HTR-8/SVneo (cell line): ENCODE measurements at places on chromosomes 4 and X.

DNA sequence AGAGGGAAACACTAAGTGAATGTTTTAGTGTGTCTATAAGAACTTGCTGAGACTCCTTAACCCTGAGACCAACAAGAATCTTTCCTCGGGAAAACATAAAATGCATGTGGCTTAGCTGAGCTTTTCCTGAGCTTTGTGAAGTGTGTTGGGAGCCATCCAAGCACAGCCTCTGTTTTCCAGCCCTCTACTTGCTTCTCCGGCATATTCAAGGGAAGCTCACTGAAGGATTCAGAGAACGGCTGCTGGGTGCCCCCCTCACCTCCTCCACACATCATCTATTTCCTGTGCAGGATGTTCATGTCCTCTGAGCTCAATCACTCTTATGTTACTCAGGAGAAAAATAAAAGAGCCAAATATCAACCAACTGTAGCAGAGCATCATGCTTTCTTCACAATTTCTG lies 492.1 kb downstream of the IL15 start:
- no peak for DNase-seq

DNA sequence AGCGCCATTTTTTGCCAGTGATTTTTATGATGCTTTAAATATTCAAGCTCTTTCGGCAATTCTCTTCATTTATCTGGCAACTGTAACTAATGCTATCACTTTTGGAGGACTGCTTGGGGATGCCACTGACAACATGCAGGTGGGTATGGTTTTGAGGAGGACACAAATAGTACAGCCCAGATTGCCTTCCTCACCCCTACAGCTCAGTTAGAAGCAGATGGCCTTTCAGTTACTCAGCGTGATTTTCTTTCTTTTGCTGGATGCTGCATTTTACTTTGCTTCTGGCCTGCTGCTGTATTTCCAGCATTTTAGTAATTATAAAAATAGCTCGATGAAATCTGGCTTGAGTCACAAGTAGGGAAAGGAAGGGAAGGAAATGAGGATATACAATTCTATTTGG lies 114.7 kb downstream of the SLC4A4 start:
- DNase-seq, result no peak

DNA sequence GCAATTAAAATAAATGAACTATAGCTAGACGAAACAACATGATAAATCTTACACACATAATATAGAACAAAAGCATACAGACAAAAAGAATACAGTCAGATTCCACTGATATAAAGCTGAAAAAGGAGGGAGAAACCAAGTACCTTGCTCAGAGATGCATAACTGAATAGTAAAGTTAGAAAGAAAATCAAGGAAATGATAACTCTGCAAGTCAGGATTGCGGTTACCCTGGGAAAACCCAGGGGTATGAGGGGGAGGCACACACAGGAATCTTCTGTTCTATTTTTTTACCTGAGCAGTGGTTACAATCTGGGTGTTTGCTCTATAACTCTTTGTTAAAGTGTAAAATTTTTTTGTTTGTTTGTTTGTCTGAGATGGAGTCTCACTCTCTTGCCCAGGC lies 209.1 kb downstream of the CBR4 start:
- DNase-seq, result no peak

GRCh38 chr4:141759796-141760425 lies 123.5 kb downstream of the IL15 start:
- peak; percentile 39 for DNase-seq

- DNase-seq, result no peak
Observed at GRCh38 chr4:184647266-184648053, 1.8 kb downstream of the CASP3 start.

GRCh38 chr4:106717091-106717490 lies 319.0 kb downstream of the DKK2 start:
- no peak for DNase-seq

DNA sequence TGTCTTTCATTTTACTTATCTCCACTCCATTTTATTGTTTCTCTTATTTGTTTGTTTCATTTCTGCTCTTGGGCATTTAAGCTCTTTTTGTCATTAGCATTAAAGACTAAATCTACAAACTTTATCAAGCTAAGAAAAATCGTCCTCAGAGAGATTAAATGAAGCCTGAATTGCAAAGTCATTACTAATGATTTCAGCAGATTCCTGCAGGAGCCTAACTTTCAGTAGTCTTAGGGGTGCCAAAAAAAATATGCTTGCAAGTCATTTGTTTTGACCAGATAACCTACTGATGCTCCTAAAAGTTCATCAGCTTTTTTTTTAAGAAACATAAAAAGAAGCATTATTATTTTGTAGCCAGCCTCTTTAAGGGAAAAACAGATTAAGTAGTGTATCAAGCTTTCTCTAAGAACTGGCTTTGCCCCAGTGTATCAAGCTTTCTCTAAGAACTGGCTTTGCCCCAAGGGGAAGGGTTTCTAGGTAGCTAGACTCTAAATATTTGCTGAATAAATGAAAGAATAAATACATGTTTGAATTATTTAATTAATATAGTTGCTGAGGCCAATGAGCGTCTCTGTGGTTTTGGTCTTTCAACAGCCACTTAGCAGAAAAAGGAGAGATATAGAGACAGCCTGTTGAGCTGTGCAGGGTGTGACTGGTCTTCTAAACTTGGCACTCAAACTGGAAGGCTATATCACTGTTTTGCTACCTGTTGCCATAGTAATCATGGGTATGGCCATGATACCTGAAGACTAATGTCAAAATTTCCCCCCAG lies 174.2 kb downstream of the BTC start:
- no peak for DNase-seq

DNA sequence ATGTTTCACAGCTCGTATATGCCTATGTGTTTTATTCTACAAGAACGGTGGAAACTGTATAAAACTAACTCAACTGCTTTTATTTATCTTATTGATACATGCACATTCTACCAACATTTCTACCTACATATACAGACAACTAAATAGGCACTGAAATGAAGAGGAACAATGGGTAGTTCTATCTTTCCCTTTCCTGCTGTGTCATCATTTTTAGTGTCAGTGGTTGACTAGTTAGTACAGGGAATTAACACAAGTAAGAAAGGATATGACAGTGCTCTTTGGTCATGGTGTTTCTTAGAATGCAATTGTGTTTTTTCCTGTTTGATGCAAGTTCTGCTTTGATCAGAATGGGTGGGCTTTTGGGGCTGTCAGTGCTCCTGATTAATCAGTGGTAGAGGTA lies 293.8 kb upstream of the CTSO start:
- no peak for DNase-seq

GRCh38 chr4:20652226-20652885 lies 47.9 kb upstream of the PACRGL start:
- no peak for DNase-seq

GRCh38 chr4:10656988-10657387 lies 27.6 kb downstream of the CLNK start:
- DNase-seq, result no peak

DNA sequence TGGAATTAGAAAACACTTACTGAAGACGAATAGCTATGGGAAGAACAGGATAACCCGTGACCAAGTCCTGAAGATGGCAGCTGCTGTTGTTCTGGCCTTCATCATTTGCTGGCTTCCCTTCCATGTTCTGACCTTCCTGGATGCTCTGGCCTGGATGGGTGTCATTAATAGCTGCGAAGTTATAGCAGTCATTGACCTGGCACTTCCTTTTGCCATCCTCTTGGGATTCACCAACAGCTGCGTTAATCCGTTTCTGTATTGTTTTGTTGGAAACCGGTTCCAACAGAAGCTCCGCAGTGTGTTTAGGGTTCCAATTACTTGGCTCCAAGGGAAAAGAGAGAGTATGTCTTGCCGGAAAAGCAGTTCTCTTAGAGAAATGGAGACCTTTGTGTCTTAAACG lies 2.4 kb downstream of the AGTR2 start:
- DNase-seq, result no peak

- DNase-seq, result no peak
Observed at GRCh38 chr4:76958891-76959290, 9.3 kb downstream of the SEPTIN11 start.

DNA sequence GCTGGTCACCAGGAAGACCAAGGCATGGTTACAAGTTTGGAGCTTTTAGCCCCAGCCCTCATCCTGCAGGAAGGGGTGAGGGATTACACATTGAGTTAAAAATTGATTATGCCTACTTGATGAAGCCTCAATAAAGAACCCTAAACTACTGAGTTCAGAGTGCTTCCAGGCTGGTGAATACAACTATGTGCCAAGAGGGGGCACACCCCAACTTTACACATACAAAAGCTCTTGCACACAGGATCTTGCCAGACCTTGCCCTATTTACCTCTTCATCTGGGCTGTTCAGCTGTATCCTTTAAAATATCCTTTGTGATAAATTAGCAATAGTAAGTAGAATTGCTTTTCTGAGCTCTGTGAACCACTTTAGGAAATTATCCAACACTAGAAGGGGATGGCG lies 489.3 kb downstream of the INPP4B start:
- DNase-seq, result no peak

DNA sequence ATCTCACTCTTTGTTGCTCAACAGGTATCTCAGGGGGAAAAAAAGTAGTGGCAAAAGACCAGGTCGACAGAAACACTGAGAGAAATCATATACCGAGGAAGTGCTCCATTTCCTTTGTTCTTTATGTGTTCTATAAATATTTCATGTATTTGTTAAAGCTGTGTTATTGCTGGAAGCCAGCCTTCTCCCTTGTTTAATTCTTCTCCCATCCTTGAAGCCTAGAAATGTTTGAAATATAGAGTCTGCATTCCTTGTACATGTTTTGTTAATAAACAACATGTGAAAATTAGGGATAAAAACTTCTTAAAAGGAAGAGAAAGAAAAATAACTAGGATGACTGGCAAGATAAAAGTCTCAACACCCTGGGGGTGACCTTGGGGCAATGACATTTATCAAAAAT lies 186.2 kb downstream of the ANKRD50 start:
- no peak for DNase-seq

DNA sequence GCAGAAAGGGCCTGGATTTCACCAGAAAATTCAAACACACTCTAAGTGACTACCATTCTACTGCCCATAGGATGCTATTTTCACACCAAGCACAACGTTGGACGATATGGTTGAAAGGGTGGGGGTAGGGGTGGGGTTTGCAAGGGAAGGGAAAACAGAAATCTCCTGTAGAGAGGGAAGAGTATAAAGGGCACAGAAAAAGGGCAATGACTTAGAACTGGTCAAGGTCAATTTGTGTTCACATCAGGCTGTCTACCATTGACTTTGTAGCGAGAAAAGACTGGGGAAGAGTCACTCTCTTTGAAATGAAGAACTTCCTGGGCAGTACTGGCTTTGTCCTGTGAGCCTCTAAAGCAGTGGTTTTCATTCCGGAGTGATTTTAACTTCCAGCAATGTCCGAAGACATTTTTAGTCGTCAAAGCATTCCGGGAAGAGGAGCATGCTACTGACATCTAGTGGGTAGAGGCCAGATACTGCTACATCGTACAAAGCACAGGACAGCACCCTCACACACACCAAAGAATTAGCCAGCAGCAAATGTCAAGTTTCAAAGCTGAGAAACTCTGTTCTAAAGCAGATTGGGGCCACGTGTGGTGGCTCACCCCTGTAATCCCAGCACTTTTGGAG lies 48.4 kb upstream of the SLC7A3 start:
- peak; percentile 67 for DNase-seq

DNA sequence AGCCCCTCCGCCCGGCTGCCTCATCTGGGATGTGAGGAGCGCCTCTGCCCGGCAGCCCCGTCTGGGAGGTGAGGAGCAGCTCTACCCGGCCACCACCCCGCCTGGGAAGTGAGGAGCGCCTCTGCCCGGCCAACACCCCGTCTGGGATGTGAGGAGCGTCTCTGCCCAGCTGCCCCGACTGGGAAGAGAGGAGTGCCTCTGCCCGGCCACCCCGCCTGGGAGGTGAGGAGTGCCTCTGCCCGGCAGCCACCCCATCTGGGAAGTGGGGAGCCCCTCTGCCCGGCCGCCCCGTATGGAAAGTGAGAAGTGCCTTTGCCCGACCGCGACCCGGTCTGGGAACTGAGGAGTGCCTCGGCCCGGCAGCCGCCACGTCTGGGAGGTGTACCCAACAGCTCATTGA lies 74.3 kb upstream of the TNIP3 start:
- no peak for DNase-seq

GRCh38 chr4:124282301-124282898 lies 430.1 kb downstream of the ANKRD50 start:
- DNase-seq, result no peak

DNA sequence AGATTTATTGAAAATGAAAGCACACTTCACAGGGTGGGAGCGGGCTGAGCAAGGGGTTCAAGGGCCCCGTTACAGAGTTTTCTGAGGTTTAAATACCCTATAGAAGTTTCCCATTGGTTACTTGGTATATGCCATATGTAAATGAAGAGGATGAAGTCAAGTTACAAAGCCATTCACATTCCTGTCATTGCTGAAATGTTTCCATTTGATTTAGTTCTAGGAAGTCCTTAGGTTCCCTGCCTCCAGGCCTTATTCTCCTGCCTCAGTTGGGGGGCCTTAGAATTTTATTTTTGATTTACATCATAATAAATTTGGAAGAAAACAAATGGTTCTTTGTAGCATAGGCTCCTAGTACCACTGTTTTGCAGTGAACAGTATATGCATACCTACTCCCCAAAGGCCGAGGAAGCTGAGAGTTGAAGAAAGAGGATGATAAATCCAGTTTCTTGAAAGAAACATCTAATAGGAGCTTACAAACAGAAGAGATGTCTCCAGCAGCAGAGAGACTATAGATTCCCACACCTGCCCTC lies 31.8 kb downstream of the SERTM2 start:
- no peak for DNase-seq

DNA sequence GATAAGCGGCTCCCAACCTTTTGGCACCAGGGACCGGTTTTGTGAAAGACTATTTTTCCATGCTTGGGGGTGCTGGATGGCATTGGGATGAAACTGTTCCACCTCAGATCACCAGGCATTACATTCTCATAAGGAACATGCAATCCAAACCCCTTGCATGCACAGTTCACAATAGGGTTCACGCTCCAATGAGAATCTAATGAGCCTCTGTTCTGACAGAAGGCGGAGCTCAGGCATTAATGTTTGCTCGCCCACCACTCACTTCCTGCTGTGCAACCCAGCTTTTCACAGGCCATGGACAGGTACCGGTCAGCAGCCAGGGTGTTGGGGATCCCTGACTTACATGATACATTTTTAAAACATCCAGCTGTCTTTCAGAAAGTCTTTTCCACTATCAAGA lies 187.3 kb downstream of the SLC39A8 start:
- no peak for DNase-seq

DNA sequence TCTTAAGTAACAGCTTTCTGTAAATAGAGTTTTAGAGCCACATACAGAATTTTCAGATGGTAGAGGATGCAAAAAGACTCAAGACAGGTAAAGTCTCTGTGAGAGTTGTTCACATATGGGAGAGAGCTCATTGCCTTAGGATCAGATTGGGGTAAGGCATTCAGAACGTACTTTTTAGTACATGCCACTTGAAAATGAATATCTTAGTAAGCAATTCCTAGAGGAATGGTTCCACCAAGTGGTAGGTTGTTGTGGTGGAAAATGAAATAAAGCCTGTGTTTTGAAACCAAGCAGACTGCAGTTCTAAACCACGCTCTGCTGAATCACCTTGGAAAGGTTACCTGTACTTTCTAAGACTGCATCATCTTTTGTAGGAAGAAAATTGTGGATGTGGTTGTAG lies 547.0 kb upstream of the LCORL start:
- DNase-seq, result no peak

GRCh38 chrX:135194684-135195083 lies 23.5 kb upstream of the CT55 start:
- DNase-seq, result no peak
